ENCODE measurements at places on chromosomes 13 and 19.

DNA sequence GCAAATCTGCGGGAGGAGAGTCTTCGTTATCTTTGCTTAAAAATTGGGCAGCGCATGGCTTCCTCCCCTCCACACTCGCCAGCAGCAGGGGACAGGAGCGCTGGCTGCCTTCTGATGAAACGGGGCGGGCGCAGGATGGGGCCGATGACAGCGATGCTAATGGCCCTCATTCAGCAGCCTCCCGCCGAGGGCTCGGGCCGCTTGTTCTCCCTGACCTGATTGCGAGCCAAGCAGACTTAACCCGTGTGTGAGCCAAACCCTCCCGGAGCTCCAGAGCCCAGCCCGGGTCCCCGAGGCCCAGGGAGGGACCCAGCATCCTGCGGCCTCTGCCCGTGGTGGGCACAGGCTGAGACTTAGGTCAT lies 90.3 kb downstream of the KDM4B start:
- DNase-seq = no peak

GRCh38 chr19:40257096-40257517 lies 28.0 kb downstream of the AKT2 start:
- DNase-seq = no peak

DNA sequence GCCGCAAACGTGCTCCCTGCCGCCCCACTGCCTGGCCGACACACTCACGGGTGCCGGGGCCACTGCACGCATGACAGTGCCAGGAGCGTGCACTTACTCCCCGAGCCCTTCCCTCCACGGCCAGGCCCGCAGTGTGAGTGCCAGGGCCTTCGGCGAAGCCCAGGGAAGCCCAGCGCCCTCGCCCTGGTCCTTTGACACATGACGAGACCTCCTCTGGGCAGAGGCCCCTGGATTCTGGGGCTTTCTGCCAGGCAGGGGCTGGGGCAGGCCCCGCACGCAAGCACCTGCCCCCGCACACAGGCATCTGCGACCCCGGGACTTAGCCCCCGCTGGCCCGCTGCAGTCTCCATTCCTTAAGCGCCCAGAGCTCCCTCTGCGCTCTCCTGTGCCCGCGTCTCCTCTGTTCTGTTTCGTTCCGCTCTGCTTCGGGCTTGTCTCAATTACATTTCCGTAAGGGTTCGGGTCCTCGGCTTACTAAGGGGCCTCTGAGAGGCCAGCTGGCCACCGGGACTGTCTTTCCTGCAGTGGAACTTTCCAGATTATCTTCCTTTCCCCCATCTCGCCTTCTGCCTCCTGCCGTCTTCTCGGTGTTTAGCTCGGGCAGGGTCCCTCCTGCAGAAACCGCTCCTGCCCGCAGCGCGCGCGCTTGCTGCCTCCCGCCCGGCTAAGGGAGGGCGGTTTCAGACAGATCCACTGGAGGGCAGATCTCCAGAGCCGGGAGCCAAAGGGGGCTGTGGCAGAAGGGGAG lies 98.8 kb downstream of the ING1 start:
- no peak for DNase-seq

GRCh38 chr13:73089213-73089612 lies 30.4 kb downstream of the KLF5 start:
- no peak for DNase-seq

GRCh38 chr13:49026851-49027250 lies 51.1 kb downstream of the FNDC3A start:
- no peak for DNase-seq

DNA sequence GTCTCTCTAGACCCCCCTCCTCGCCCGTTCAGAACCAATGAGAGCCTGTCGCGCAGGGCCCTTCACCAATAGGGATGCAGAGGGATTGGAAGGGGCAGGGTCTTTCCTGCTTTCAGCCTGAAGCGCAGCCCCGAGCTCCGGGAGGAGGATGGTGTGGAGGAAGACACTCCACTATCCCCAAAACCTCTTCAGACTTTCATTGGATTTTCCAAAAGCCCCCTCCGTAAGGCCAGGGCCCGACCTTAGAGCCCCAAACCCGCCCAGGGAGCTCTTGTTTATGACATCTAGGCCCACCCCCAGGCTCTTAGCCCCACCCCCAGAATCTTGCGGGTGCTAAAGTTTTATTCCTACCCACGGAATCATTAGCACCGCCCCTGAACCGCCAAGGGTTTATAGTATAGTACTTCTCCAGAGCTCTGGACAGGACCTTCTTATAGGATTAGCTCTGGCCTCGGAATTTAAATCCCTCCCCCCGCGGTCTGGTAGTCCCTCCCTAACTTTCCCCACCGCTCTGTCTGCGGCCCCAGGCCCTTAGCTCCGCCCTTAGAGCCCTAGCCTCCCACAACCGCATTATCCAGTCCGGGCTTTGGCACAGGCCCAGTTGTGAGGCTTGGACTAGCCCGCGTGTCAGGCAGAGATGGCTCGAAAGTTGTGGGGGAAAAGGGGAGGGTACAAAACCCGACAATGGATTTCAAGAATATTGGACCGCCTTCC lies 6.6 kb upstream of the EML2 start:
- DNase-seq = peak; percentile 86

DNA sequence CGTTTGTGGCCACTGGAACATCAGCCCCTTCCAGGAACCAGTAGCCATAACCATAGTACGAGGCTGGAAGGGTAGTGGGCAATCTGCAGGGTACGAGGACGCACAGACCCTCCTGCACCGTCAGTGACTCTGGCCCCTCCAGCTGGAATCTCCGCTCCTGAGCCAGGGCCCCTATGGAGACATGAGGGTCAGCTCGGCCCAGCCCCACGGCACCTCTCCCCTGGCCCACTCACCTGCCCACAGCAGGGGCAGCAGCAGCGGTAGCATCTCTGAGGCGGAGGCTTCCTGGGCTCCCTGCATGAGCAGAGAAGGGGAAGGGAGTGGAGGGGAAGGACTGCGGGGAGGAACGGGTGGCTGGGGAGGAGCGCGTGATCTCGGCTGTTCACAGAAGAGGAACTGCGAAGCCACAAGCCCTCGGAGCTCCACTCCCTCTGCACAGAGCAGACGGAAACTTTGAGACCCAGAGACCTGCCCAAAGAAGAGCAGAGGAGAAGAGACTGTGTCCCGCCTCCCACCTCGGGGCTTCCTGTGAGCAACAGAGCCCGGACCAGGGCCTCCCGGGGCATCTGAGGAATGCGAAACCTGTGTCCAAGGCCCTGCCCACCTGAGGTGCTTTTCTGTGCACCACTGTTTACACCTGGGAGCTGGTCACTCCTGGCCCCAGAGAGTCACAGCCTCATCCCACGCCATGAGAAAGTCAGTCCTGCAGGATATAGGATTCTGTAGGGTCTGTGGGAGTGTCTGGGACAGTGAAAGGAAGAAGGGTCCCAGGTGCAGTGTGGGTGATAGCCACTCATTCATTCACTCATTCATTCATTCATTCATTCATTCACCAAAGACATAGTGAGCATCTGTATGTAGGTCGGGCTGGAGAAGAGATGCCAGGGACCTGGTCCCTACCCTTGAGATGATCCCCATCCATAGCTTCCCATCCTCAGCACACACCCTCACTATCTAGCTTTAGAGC lies at the start of gene SIGLEC6:
Gene SIGLEC6, minus strand, starts transcription at position 322 of the 967 bp plus-strand sequence. Its CDS starts 22 bp downstream, at position 300.
- DNase-seq = peak; percentile 57

DNA sequence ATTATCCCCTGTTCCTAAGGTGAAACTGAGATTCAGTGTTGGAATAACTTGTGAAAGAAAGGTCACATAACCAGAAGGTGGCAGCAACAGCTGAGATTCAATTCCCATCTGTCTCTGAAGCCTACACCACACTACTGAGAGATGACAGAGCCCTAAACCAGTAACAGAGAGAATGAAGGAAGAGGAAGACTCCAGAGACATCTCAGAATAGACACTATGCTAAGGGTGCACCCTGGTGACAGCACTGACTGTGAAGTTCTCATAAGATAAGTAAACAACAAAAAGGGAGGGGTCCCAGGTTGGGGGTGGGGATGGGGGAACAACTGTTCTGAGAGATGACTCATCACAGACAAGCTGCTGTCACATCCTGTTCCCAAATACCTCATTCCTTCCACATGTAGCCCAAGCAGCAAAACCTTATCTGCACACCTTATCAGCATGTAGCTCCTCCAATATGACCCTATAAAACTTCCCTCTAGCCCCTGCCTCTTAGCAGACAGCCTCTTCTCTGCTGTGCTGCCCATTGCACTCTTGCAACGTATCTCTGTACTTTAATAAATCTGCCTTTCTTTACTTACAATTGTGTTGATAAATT lies 46.5 kb downstream of the UTP14C start:
- DNase-seq = no peak

DNA sequence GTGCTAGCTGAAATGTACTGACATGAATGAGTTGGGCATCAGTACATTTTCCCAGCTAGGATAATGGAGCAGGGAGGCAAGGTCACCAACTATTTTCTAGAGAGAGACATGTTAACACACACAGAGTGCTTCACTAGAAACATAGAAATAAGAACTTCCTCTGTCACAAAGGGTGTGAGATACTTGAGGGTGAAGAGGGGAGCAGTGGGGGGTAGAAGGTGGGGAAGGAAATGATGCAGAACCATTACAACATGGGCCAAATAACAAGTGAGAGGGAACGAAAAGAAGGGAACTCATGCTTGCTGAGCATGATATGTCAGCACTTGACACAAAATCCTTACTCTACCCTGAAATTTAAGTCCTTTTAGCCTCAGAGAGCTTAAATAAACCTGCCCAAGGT lies 87.8 kb upstream of the RFC3 start:
- DNase-seq = no peak

- no peak for DNase-seq
Measured at GRCh38 chr13:72489751-72490150, 237.7 kb downstream of the MZT1 start.

DNA sequence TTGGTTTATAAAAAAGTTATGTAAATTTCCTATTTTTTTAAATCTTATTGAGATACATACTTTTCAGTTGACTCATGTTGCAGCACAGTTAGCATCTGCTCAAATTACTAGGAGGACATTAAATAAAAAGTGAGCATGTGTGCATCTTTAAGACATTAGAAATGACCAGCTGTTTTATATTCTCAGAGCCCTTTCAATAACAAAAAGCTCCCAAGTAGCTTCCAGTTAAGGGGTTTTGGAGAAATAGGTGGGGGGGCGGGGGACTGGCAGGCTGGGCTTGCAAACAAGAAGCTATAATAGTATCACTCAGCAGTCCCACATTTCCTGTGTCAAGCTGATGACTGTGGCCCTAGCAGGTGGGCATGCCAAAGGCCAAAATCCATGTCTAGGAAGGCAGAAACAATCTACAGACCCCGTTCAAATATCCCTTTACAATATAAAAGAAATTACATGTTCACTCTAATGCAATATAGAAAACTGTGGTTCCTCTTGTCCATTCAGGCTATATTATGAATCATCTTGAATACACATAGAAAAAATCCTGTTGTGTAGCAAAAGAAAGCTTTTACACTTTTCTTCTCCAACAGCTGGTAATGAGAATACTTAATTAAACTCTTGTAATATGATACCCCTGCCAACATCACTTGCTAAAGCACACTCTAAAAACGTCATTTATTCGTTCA lies 1713.2 kb upstream of the SLC10A2 start:
- peak; percentile 33 for DNase-seq

GRCh38 chr19:44925114-44925891 lies 10.9 kb downstream of the APOC1 start:
- peak; percentile 89 for DNase-seq

DNA sequence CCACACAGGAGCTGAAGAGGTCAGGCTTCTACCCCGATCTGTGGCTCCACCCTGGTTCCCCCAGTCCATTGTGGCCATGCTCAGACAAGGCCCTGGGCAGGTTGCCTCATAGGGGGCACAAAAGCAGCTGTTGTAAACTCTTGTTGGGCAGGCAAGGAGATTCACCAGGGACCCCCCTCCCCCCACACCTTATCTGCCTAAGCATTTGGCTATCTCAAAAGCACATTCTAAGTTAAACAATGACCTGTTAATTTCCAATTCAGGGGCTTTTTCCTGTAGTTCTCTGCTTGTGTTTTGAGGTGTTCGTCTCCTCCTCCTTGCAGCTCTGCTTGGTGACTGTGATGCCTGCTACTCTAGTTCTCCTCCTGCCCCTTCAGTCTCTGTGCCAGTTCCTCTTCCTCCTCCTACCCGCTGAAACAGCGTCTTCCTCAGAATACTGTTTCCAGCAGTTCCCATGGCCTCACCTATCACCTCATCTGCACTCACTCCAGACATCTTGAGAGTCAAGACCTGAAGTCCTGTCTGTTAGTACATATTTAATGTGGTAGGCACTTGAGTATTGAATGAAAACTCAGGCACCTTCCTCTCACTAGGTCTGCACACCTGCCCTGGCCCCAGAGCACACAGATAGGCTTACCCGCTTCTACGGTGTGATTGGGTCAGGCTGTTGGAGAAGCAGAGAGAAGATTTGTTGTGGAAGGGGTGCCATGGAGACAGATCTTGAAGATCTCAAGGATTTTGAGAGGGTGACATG lies 31.7 kb downstream of the SPATA13 start:
- no peak for DNase-seq

GRCh38 chr13:101576977-101577376 lies 124.5 kb downstream of the ITGBL1 start:
- no peak for DNase-seq

DNA sequence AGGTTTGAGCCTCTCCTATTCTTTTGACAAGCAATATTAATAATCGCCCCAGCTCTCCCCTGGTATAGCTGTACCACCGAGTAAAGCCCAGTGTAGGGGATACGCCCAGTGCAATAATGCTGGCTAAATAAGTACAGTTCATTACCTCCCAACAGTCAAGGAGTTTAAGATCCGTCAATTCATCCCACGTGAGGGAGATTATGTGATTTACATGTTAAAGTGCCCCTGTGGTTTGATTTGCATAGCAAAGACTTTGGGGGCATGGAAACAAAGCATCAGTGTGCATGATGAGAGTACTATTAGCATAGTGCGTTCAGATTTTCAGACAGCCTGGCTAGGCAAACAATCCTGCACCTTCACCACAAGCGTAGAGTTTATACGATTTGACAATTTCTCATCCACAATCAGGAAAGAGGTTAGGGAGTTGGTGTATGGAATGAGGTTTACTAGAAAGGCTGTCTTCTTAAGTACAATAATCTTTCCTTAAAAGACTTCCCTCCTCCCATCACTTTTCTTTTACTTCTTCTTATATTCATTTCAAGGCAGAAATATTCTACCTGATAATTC lies 754.0 kb downstream of the DIAPH3 start:
- no peak for DNase-seq

GRCh38 chr19:55471266-55471665 lies 5.2 kb upstream of the ZNF628 start:
- DNase-seq = no peak

GRCh38 chr19:42143341-42144234 lies 11.3 kb upstream of the POU2F2 start:
- DNase-seq = no peak

GRCh38 chr13:28621449-28621848 lies 37.5 kb upstream of the POMP start:
- DNase-seq = no peak

GRCh38 chr13:48514793-48515192 lies 18.1 kb downstream of the RCBTB2 start:
- DNase-seq = no peak

Data from femur (tissue), 1 donor.